Esophagus squamous epithelium (tissue), 5 donors: ENCODE measurements at places on chromosomes 3 and 15.

DNA sequence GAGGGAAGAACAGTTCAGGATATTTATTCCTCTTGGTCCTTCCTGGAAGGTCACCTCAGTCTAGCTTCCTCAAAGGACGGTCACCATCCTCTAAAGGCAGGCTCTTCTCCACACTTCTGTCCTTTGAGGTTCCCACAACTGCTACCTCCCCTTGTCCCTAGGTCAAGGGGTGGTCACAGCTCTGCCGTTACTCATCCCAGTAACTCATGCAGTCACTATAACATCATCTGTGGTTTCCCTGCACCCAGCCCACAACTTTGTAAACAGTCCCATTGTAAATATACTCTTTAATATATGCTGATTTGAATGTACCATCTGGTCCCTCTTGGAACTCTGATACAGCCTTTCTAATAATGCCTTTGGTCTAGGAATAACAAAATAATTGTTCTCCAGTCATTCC, 887.4 kb downstream of the FHIT start:
- no peak for DNase-seq

GRCh38 chr3:141246224-141246957, 14.8 kb downstream of the PXYLP1 start:
- no peak for DNase-seq

- no peak for DNase-seq
Observed at GRCh38 chr15:31023841-31024240, 32.4 kb upstream of the MTMR10 start.

- no peak for DNase-seq
Observed at GRCh38 chr3:117483839-117484238, 774.3 kb downstream of the TUSC7 start.

- no peak for DNase-seq
Observed at GRCh38 chr3:61572879-61573278, 11.5 kb downstream of the PTPRG start.

- DNase-seq: no peak
Observed at GRCh38 chr15:68700455-68701123, 120.1 kb downstream of the ANP32A start.

DNA sequence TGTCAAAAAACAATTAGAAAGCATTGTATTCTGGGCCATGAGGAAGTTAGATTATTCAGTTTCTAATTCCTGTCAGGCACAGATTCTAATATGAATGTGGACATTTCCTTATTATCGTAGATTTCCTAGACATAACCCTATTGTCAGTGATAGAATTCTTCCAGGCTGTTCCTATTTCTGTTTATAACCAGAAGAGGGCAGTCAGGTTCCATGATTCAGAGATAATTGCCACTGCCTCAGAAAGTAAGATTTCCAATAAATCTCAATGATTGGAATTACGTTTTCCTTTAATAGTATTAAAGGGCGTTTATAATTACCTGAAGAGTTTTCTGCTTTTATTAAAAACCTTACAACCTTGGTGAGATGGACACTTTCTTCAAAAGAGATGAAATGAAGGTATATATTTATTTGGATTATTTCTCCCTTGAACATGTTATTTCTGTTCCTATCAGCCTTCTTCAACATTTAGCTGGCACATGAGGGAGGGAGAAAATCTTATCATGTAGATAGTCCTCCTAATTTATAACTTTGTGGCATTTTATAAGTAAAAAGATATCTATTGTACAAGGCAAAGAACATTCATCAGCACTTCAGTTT, 439.2 kb downstream of the MCTP2 start:
- no peak for DNase-seq

DNA sequence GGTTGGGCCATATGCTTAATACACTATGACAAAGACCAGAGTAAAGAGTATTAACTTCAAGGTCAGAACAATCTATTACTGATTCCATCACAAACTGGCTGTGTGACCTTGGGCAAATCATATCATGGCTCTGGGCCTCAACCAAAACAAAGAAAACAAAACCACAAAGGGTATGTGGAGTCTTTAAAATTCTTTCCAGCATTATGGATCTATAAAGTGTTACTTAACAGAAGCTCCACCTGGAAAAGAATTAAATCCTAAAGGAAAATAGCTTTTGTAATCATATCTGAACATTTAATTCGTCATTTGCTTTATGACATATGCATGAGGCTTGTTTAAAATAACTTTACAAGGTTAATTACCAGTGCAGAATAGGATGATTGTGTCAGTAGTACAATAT, 265.5 kb downstream of the SATB1 start:
- no peak for DNase-seq
